ENCODE measurements at places on chromosomes 6 and 20.

DNA sequence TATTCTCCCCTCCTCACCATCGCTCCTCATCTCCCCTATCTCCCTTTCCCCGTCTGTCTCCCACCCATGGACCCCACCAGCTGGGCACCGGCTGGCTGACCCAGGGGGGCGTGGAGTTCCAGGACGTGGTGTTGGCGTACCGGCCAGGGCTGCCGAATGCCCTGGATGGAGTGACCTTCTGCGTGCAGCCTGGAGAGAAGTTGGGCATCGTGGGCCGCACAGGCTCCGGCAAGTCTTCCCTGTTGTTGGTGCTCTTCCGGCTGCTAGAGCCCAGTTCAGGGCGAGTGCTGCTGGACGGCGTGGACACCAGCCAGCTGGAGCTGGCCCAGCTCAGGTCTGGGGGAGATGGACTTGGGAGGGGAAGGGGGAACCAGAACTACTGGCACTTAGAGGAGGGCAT lies 7.7 kb downstream of the DLK2 start:
- DNase-seq: no peak
- peaks cover 77% of the 10 kb centered on the region for H3K36me3 ChIP-seq
- no peaks in the 10 kb centered on the region for H3K27me3 ChIP-seq
- H3K27ac ChIP-seq: no peak overlapping the region

- H3K36me3 ChIP-seq: no peaks in the 10 kb centered on the region
- no peak overlapping the region for H3K4me3 ChIP-seq
- no peaks in the 10 kb centered on the region for H3K4me1 ChIP-seq
- H3K27me3 ChIP-seq: no peaks in the 10 kb centered on the region
- no peak overlapping the region for H3K27ac ChIP-seq
Measured at GRCh38 chr6:52065621-52066020, 21.8 kb downstream of the PKHD1 start.

DNA sequence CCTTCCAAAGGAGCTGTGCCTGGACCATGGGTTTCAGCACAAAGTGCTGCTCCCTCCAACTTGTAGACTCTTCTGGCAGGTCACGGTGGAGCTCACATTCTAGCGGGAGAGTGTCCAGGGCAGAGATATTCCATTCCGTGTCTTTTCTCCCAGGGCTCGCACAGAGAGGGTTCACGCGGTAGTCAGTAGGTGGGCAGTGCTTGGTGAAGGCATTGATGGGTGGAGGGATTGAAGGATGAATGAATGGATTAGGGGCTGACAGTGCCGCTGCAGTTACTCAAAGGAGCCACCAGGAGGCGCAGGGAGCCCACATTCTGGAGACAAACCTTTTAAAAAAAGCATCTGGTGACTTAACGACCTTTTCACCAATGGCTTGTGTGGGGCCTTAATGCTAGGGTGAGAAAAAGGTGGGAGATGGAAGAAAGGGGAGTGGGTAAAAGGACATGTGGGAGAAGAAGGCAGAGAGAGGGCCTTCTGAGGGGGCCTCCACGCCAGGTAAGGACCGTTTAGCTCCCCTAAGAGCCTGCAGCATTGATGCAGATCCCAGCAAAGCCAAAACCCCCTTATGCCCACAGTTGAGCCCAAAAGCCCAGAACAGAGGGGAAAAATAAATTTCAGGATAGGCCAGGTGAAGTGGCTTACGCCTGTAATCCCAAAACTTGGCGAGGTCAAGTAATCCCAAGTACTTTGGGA lies 17.5 kb upstream of the FAM110A start:
- no peaks in the 10 kb centered on the region for H3K4me1 ChIP-seq
- H3K4me3 ChIP-seq: no peak overlapping the region
- no peak overlapping the region for H3K27ac ChIP-seq

GRCh38 chr6:170122651-170123050 lies 168.2 kb downstream of the DLL1 start:
- H3K27ac ChIP-seq: no peak overlapping the region
- no peaks in the 10 kb centered on the region for H3K27me3 ChIP-seq
- DNase-seq: peak; percentile 10
- no peaks in the 10 kb centered on the region for H3K4me1 ChIP-seq
- H3K36me3 ChIP-seq: no peaks in the 10 kb centered on the region
- H3K4me3 ChIP-seq: no peak overlapping the region

DNA sequence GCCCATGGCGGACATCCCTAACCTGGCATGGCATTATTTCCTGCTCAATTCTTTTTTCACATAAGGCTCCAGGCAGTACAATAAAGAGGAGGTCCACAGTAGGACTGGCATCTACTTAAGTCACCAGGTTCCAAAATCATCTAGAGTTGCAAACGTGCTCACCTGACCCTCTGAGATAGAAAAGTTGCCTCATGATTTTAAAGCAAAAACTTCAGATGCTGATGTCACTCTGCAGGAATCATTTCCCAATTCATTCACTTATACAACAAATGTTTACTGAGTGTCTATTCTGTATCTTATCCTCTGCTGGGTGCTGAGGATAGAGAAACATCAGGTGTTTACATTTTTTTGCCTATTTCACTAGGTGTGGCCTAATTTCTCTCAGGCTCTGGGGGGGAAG lies 2.2 kb downstream of the ADGRF4 start:
- no peak for DNase-seq
- no peaks in the 10 kb centered on the region for H3K27me3 ChIP-seq
- H3K4me3 ChIP-seq: no peak overlapping the region
- H3K27ac ChIP-seq: no peak overlapping the region
- H3K4me1 ChIP-seq: no peaks in the 10 kb centered on the region
